ENCODE measurements at places on chromosomes 2 and 18.

GRCh38 chr18:27887287-27887686 is 289.6 kb downstream of the CDH2 start:
- no peak for DNase-seq

DNA sequence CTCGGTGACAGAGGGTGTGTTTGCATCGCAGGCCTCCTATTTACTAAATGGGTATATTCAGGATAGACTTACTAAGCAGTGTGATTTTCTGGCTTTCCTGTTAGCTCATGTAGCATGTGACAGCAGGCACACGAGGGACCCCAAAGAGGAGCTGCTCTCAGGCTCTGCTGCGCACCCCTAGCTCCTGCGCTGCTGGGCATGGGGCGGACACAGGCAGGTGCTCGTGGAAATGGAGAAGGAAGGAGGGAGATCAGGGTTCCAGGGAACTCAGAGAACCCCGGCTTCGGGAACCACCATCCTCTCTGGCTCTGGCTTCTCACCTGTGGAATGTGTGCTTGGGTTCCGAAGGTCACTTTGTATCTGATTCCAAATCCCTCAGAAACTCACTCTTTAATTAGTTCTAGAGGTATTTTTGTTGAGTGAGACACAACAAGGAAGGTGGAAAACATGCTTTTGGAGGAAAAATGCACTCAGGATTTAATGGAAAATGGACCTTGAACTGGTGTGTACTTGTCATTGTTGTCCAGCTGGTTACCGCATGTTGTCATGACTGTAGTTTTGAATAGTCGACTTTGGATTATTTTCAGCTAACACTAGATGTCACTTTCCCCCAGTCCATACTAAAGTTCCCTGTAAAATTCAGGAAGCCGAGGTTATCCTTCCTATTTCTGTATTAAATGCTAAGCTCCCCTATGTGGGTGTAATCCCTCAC is 3.5 kb downstream of the SNTG2 start:
- no peak for DNase-seq

DNA sequence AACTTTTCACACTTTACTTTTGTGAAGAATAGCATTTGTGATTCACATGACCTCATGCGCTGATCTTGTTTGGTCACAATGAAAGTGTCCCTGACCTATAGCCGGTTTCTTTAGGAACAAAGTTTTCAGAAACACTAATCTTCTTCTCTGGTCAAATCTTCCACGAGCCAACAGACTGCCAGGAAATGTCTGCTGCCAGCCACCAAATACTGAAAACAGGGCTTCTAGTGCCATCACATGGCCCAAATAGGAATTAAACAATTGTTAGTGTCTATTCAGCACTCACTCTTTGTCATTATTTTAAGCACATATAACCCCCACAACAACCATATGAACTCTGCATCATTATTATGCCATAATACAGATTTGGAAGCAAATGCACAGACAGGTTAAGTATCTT is 286.5 kb upstream of the SYT4 start:
- DNase-seq: peak; percentile 19

GRCh38 chr2:150135223-150135883 is 352.1 kb downstream of the RND3 start:
- no peak for DNase-seq

- no peak for DNase-seq
Observed at GRCh38 chr2:83081826-83082690, 1377.0 kb downstream of the SUCLG1 start.

DNA sequence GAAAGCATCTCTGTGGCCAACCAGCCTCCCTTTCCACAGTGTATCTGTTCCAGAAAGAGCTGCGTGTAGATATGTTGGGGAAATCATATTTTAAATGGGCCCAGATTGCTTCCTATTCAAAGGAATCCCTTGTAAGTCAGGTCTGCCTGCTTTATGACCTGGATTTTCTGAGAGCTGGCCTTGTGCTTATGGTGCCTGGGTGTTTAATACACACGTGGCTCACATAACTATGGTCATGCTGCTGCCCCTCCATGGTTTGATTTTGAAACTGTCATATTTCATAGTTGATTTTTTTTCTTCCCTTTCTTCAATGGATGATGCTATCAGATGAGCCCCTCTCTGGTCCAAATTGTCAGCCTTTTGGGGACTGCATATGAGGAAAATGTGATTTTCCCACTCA is 111.5 kb upstream of the CNGA3 start:
- DNase-seq: no peak

Data from Jurkat, Clone E6-1 (cell line).